ENCODE measurements at places on chromosomes 11 and 22.

GRCh38 chr11:131253142-131253655 lies 117.2 kb upstream of the NTM start:
- DNase-seq, result no peak

GRCh38 chr11:118907051-118908042 lies 18.4 kb downstream of the BCL9L start:
- peak; percentile 79 for DNase-seq

- DNase-seq, result no peak
Observed at GRCh38 chr22:34696557-34696956, 369.4 kb upstream of the ISX start.

DNA sequence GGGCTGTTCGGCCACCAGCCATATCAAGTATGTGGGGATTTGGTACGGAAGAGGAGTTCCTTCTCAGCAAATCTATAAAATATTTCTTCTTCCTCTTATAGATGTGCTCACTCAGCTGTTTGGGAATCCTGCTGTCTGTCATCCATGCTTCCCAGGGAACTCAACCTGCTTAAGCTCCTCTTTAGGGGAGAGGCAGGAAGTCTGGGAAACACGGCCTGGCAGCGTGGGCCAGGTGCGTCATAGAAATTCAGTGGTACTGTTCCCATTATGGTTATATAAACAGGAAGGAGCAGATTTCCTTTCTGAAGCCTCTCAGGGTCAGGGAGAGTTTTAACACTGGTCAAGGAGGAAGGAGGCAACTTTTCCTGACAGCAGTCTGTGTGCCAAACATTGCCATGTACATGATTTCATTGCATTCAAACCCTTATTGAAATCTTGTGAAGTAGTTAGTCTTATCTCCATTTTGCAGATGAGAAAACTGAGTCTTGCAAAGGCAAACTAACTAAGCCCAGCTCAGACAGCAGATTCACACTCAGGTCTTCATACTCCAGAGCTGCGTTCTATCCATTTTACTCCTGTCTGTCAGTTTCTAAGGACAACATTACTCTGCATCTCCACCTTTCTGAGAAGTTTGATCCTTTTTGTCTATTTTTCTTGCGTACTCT lies 35.4 kb upstream of the AMOTL1 start:
- no peak for DNase-seq

GRCh38 chr11:69080257-69080995 lies 31.7 kb downstream of the TPCN2 start:
- no peak for DNase-seq

Data from stimulated activated CD4-positive, alpha-beta T cell treated with anti-CD3 and anti-CD28 coated beads, Interleukin-15, amount 100 ng/mL, for 48 hours (primary cell).